Adrenal gland (tissue), 19 donors: ENCODE measurements at places on chromosomes 11 and 22.

- DNase-seq = peak; percentile 85
Measured at GRCh38 chr22:41925783-41926460, 684 bp downstream of the TNFRSF13C start.

- no peak for DNase-seq
Measured at GRCh38 chr11:86588566-86589090, 83.8 kb downstream of the ME3 start.

DNA sequence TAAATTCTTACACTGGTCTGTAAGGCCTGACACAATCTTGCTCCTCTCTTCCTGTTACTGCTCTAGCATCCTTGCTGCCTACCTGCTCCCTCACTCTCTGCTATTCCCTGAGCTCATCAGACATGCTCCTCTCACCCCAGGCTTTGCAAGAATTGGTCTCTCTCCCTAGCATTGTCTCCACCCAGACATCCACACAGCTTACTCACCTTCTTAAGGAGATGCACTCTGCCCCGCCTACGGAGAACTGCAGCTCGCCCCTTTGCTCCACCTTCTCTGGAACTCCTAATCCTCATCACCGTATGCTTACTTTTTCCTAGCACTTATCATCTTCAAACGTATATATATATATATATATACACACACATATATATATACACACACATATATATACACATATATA lies 23.3 kb upstream of the TMPRSS5 start:
- DNase-seq = no peak

GRCh38 chr22:29184849-29185490 lies 20.7 kb upstream of the EMID1 start:
- no peak for DNase-seq

DNA sequence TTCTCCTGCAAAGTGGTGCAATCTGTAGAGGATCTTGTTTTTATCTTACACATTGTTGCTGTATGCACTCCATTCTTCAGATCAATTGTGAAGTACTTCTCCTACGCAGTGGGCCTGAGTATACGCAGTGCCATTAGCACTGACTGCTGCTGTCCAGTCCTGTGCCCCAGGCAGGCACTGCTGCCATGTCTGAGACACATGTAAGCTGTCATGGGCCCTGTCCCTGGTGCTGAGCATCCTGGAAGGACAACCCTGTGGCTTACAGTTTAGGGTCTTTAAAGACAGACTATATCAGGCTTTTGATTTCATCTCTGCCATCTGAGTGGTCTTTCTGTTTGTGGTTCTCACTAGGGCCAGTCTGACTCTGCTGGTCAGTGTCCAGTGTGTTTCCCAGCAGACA lies 44.8 kb upstream of the PTPN5 start:
- DNase-seq = no peak

- DNase-seq = no peak
Measured at GRCh38 chr22:19341500-19341899, 50.0 kb upstream of the CLTCL1 start.

- DNase-seq = no peak
Measured at GRCh38 chr11:22342211-22343031, 4.2 kb downstream of the SLC17A6 start.

DNA sequence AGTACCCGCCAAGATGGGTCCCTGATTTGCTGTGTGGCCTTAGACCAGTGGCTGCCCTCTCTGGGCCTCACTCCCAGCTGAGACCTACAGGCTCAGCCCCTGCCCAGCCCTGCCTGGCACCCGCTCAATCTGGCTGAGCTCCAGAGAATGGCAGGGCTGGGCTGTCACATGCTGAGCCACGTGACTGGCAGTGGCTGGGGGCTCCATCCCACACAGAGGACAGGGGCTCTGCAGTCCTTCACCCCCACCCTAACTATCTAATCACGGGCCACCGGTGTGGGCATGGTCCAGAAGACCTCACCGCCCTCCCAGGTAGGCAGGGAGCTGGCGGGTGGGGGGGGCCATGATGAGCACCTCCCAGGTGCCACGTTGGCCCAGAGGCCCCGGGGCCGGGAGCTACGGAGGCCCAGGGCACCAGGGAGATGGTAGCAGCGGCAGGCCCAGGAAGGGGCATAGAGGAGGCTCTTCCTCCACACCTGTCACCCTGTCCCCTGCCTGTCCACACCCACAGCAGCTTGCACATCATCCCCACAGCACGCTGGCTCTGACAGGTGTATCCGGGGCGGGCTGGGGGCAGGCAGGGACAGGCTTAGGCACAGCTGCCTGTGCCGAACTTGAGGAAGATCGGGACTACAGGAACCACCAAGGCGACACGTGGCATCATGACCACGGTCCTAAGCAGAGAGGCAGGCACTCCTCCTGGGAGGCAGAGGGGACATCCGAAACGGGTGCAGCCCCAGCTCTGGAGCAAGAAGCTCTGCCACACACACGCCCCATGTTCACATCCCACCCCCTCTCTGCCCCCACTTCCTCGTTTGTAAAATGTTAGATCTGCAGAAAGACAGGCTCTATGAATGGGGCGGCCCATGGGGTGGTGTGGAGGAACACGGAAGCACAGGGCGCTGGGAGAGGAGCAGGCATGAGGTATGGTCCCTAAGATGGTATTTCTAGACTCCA lies 1.5 kb upstream of the ALDH3B1 start:
- peak; percentile 48 for DNase-seq

- no peak for DNase-seq
Measured at GRCh38 chr22:48699511-48699910, 1128.2 kb downstream of the BRD1 start.

- DNase-seq = no peak
Measured at GRCh38 chr11:78467931-78468330, 50.3 kb upstream of the GAB2 start.

DNA sequence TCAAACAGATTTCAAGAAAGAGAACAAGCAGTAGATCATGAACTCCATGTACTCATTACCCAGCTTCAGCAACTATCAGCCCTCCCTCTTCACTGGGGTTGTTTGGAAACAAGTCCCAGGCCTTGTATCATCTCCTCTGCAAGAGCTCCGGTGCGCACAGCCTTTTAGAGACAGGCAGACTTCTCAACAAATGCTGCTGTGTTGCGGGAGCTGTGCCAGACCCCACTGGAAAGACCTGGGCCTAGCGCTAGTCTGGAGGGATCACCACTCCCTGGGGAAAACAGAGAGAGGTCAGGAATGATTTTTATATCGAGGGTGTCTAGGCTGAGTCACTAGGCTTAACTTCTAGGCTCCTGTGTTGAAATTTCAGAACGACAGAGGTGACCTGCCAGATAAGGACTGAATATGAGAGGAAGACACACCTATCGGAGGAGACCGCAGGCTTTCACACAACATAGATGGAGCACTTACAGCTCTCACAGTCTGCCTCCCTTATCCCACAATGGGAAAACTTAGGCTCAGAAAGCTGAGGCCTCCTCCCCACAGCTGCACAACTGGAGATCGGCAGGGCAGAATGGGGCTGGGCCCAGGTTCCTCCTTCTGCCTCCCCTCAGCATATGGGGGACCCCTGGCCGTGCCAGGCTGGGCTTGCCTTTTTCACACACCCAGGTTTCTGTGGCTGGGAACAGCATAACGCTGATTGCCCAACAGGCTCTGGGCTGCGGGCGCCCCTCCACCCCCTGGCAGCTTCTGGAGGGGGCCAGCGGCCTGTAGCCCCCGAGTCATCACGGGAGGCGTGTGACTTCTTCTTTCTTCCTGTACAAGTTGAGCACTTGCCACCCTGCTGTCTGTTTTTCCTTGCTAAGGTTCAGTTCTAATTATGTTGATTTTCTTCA lies 86.0 kb downstream of the PKNOX2 start:
- no peak for DNase-seq

DNA sequence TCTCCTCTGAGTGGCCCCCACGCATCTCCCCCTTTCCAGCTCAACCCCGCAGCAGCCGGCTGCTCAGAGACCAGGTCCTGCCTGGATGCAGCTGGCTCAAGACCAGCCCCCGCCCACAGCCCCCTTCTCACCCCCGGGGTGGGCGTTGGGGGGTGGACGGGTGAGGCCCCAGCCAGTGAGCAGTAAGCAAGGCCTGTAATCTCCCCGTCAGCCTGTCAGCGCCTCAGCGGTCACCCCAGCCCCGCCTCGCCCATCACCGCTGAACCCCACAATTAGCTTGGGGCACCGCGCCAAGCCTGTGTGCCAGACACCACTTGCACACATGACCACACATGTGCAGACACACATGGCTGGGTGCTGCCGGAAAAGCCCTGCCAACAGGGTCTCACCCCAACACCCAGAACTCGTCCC lies 5.9 kb downstream of the PLXNB2 start:
- DNase-seq = no peak

- DNase-seq = no peak
Measured at GRCh38 chr22:31962387-31963125, 18.2 kb downstream of the YWHAH start.

GRCh38 chr11:117621226-117621625 lies 175.8 kb downstream of the DSCAML1 start:
- DNase-seq = no peak

- DNase-seq = no peak
Measured at GRCh38 chr22:38940811-38941384, 16.5 kb upstream of the APOBEC3A start.

- no peak for DNase-seq
Measured at GRCh38 chr11:7573558-7574296, 59.9 kb downstream of the PPFIBP2 start.

DNA sequence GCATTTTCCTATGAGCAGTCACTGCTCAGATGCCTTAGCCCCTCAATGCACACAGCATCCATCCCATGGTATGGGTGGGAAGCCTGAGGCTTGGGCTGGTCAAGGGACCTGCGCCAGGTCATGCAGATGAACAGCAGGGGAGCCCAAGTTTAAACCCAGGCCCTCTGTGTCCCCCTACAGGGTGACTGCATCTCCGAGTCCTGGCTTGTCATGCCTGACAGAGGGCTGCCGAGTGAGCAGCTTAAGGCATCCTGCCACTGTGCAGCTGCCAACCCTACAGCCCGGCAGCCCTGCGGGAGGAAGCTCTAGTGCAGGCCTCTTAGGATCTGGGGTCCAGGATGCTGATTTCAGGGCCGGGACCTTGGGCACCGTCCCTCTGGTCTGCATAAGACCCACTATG lies 10.0 kb downstream of the IL2RB start:
- DNase-seq = no peak

DNA sequence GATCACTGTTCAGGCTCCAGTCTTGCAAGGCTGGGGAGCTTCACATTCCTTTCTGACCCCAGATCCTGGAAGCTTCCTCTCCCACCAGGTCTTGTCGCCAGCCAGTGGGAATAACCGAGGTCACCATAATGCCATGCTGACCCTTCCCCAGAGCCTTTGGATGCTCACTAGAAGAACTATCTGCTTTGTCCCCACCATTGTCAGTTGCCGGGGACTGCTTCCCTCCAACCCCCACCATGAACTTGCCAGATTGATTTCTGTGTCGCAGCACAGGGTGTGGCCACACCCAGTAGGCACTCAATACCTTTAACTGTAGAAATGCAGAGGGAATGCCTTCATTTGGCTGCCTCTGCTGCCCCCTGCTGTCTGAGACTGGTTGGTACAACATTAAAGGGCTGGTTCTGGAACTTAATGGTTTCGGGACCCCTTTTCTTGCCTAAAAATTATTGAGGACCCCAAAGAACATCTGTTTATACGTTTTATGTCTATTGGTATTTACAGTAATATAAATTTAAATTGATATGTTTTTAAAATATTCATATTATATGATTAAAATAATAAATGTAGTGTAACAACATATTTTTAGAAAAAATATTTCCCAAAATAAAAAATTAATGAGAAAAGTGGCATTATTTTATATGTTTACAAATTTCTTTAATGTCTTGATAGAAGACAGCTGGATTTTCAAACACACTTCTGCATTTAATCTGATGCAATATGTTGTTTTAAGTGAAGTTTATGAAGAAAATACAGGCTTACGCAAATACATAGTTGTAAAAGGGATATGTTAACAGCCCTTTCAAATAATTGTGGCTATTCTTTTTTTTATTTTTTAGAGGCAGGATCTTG lies 6.7 kb upstream of the GDPD5 start:
- peak; percentile 71 for DNase-seq

GRCh38 chr11:6405052-6405667 lies 13.7 kb downstream of the APBB1 start:
- peak; percentile 53 for DNase-seq

- DNase-seq = no peak
Measured at GRCh38 chr11:64100360-64100759, 64.6 kb downstream of the FLRT1 start.

- peak; percentile 89 for DNase-seq
Measured at GRCh38 chr11:1862588-1863351, 9.9 kb downstream of the LSP1 start.

- no peak for DNase-seq
Measured at GRCh38 chr11:113615098-113615497, 91.0 kb downstream of the TMPRSS5 start.

- DNase-seq = no peak
Measured at GRCh38 chr22:46025225-46025972, 48.4 kb upstream of the WNT7B start.

- DNase-seq = no peak
Measured at GRCh38 chr11:69702239-69702691, 1.6 kb downstream of the FGF19 start.

- no peak for DNase-seq
Measured at GRCh38 chr11:2644844-2645778, 54.7 kb downstream of the KCNQ1OT1 start.

DNA sequence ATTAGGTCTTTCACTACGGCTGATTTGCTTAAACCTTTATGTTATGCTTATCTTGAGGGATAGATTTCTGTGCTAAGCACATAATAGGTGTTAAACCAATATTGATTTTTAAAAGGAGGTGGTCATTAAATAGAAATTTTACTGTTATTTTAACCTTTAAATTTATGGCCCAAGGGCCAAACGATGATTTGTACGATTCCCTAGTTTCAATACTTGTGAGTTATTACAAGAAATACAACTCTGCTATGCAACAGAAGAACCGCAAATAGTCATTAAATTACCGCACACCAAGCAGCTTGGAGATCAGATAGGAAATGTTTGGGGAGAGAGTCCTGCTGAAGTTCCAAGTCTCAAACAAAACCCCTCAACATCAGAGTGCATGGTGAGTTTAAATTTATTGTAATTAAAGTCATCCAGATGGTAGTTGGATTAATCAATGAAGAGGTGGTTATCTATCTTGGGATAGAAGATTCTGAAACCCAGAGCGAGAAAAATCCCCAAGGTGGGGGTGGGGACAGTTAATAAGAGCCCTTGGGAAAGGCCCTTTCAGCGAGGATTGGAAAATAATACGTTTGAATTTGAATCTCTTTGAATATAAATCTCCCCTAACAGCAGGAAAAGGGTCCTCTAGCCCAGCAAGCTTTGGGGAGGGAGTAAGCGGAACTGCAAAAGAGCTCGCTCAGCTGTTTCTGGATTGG lies 805 bp upstream of the QSER1 start:
- DNase-seq = no peak
